ENCODE measurements at places on chromosomes 6 and 20. TPM values are rescaled to one million over a fixed set of nuclear protein-coding genes. Genes with fewer than 3 reads are reported as not detected.

DNA sequence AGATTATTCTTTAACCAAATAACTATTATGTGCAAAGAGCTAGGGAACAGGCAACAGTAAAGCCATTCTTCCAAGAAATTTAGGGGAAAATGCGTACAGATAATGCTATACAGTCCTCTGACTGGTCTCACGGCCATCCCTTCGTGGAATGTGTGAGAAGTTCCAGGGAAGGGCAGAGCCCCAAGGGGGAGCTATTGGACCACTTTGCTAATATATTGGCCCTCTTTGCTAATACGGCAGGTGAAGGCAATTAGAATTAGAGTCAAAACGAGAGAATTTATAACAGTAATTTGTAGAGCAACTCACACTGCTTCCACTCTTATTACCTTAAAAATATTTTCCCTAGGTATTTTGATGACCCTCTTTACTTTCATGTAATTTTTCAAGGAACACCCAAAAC, 140.4 kb downstream of the IMPG1 start:
- DNase-seq = peak; percentile 25

Gene PI16
- not detected for total RNA-seq

GRCh38 chr6:1135726-1136414, 176.0 kb upstream of the FOXQ1 start:
- no peak for DNase-seq

DNA sequence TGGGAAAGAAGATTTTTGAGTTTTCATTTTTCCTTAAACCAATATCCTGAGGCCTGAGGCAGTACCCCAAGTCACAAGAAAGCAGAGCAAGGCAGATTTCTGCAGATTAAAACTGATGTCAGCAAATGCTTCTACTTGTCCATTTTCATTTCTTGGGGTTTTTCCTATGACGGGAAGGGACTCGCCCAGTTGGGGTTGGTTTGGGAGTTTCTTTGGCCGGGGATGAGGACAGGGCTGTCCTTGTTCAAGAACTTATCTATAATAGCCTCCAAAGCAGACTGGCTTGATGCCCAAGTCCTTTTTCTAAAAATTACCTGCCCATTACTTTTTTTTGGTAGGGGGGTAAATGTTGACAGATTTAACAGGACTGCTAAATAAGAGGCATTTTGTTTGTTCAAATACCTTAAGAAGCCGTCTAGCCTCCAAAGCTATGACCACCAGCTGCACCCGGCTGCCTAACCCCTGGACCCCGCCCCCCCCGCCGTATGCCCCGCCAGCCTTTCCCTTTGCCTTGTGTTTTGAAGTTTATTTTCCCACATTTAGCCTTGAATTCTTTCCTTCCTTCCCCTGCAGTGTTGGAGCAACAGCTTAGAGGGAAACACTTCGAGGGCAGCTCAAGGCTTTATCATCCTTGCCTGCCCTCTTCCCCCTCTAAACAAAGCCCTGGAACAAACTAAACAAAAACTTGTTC, 2.5 kb downstream of the KCNK5 start:
- DNase-seq = no peak

Gene RCAN2
- 0.22 TPM for total RNA-seq

- no peak for DNase-seq
Measured at GRCh38 chr6:6640926-6641325, 52.4 kb downstream of the LY86 start.

Gene TFAP2C
- 1.9 TPM for total RNA-seq

DNA sequence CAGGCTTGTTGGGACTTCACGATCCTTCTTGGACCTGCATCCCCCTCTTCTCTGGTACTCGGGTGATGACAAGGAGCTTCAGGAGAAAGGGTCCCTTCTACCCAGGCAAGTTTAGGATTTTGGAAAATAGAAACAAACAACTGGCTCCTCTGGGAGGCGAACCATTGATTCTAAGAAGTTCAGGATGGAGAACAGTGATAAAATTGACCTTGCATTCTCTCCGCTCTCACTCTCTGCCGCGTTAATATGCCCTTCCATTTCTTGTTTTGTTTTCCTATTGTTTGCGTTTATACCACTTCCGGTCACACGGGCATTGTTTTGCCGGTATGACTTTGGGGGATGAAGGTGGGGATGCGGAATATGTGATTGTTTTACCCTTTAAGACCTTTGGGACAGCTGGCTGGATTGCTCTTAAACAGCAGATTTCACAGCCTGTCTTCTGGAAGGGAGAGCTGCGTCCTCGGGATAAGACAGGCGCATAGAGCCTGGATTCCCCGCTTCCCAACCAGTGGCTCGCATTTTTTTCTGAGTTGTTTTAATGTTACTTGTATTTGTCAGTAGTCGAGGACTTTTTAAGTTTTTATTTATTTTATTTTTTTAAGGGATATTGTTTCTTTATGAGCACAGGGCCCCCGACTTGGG, 144.3 kb upstream of the ZNF184 start:
- peak; percentile 33 for DNase-seq

GRCh38 chr6:115190534-115190933, 847.7 kb upstream of the HS3ST5 start:
- DNase-seq = no peak

Gene SIM1
- not detected for total RNA-seq

Measured in A172 (cell line).